Fibroblast of the aortic adventitia (primary cell): ENCODE measurements at places on chromosomes 12 and 14.

- peak; percentile 74 for DNase-seq
Measured at GRCh38 chr12:75816897-75817296, 214.7 kb downstream of the PHLDA1 start.

- DNase-seq = no peak
Measured at GRCh38 chr14:63478437-63478852, 64.7 kb downstream of the PPP2R5E start.

DNA sequence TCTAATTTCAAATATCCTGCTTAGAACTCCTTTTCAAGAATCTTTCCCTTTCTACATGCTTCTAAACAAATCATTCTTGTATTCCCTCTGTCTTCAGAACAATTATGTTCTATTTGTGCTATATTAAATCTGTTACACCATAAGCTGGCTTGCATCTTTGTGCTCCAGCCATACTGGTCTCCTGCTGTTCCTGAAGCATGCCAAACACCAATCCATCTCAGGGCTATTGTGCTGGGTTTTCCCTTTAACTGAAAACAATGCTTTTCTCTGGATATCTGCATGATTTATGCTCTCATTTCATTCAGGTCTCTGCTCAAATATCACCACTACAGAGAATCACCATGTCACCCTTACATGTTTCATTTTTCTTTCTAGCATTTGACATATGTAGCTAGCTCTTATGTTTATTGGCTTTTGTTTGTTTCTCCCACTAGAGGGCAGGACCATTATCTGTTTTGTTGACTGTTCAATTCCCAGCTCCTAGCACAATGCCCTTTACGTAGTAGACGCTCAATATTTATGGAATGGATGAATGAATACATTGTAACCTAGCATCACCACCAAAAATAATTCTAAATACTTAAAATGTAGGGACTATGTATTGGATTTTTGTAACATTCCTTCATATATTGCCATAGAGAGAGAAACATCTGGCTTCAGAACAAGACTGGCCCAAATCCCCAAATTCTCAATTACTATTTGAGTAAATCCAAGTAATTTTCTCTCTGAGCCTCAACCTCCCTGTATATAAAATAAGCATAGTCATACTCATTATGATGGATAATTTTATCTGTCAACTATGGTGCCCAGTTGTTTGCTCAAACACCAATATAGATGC, 302.0 kb upstream of the SYT1 start:
- peak; percentile 40 for DNase-seq

DNA sequence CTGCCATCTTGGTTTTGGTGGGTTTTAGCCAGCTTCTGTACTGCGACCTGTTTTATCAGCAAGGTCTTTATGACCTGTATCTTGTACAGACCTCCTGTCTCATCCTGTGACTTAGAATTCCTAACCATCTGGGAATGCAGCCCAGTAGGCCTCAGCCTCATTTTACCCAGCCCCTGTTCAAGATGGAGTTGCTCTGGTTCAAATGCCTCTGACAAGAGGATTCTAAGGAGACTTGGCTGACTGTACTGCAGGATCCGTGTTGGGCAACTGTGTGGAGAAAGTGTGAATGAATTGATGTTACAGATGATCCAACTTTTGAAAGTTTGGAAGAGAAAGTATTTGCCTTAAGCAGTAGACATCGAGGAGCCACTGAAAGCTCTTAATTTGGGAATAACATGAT, 91.0 kb downstream of the TTLL5 start:
- DNase-seq = peak; percentile 25

DNA sequence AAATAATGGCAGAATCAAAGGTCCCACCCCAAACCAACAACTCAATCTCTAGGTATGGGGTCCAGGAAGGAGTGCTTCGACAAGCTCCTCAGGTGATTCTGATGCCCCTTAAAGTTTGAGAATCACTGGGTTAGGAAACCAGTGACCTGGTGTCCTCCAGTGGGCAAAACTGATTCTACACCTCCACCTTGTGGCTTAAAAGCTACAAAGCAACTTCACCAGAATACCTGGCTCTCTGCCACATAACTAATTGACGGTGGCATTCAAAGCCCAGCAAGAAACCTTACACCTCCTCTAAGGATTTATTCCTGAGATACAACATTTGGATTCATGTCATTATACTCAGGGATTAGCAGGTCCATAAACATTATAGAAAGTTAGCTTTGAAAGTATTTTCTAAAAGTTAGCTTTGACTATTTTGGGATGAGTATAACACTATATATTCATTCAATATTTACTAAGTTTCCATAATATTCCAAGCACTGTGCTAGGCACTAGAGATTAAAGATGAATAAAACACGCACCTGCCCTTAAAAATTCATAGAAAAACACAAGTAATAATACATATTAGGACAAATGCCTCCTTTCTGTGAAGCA, 45.4 kb downstream of the DCAF5 start:
- DNase-seq = peak; percentile 77
